ENCODE measurements at places on chromosomes 7 and 10.

DNA sequence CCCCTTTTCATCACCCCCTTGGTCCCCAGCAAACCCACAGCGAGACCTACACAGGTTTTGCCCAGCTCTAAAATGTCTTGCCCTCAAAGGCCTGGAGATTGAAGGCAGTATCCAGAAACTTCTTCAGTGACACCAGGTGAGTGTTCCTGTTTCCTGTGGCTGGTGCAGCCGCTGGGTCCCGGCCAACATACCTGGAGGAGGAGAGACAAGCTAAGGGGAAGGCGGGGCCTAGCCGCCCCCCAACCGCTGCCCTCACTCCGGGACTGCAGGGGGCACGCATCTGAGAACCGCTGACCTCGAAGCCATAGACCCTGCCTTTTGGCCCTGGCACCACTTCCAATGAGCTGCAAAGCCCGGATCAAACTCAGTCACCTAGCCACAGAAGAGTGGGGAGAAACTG lies 27.0 kb downstream of the OGDHL start:
- DNase-seq: no peak

DNA sequence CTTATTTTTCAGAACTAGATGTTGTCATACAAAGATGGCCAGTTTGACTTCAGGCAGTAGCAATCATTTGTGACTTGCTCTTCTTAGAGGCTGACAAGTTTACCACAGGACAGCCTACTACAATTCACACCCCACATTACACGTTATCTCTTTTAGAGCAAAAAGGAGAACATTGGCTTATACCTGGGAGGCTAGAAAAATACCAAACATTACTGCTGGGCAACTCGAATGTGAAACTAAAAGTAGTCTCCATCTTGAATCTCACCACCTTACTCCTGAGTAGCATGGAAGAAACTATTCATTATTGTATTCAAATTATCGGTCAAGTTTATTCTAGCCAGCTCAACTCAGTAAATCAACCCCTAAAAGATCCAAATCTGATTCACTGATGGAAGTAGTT lies 90.7 kb upstream of the TMEM26 start:
- no peak for DNase-seq

DNA sequence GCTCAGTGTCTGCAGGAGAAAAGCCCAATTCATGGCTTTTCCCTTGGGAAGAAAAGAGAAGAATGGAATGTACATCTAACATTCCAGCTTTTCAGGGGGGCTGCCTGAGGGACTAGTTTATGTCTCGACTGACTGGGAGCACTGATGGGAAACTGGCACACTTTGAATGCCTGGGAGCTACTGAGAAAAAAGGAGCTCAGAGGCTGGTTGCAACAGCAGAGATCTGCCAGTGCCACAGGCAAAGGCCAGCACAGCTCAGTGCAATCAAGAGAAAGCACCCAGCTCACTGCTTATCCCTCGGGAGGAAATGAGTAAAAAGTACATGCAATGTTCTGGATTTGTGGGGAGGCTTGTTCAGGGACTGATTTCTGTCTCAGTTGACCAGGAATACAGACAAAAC lies 226.2 kb downstream of the COBL start:
- no peak for DNase-seq

DNA sequence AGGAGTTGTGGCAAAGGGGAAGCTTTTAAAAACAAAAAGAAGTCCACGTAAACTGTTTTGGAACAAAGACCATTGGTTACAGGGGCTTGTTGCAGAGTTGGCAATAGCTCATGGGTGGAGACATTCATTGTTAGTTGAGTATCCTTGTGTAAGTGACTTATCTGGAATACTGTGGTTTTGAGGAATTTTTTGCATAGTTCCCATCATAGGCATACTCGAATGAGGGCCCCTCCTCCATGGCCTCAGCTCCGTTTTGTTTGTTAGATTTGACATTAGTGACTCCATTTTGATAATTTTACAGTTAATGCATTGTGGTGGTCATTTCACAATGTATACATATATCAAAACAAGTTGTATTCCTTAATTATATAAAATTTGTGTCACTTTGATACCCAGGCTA lies 12.8 kb upstream of the SMKR1 start:
- DNase-seq: no peak

- DNase-seq: no peak
Measured at GRCh38 chr7:158910254-158911053, 54.1 kb downstream of the DYNC2I1 start.

- no peak for DNase-seq
Measured at GRCh38 chr7:139362302-139362701, 2.6 kb downstream of the LUC7L2 start.

DNA sequence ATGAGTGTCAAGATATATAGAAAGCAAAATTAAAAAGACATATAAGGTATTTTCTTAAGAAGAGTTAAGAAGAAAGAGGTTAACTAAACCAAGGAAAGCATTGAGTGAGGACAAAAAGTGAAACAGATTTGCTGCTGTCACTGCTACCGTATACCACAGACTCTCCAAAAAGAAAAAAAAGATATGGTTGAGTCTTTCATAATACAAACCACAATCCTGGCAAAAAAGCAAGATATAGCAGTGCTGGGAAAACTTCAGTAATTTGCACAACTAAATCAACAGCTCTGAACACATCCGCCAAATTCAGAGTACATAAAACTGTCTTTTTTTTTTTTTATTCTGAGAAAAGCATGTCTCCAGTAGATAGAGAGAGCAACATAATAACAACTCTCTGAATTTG lies 114.7 kb downstream of the ETV1 start:
- DNase-seq: peak; percentile 48

GRCh38 chr7:67786021-67786420 lies 789.4 kb downstream of the TYW1 start:
- DNase-seq: no peak

- DNase-seq: no peak
Measured at GRCh38 chr7:81004098-81004497, 85.2 kb upstream of the SEMA3C start.

DNA sequence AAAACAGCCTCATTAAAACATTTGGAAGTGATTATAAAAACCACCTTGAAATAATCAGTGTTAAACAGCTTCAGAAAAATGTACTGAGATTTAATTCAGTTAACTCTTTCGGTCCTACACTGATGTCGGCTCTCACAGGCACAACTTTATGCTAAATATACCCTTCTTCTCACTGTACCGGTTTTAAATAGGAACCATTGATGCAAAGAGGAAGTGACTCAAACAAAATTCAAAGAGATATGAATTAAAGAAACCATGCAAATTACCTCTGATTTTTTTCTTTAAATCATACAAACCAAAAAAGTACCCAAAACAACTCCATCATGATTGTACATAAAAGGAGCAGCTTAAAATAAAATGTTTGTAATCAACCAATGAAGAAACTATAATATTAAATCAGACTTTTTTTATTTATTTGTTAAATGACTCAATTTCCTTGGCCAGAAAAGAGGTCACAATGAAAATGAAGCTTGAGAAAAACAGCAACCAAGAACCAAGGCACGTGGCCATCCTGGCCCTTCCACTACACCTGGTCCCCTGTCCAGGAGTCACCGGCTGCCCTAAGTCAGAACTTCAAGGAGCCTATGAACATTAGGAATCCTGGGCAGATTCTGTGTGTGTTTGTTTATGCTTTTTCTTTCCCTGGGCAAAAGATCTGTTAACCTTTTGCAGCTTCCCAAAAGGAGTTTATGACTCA lies 73.0 kb upstream of the CABCOCO1 start:
- DNase-seq: no peak

GRCh38 chr7:76316984-76317781 lies 14.7 kb downstream of the HSPB1 start:
- no peak for DNase-seq

DNA sequence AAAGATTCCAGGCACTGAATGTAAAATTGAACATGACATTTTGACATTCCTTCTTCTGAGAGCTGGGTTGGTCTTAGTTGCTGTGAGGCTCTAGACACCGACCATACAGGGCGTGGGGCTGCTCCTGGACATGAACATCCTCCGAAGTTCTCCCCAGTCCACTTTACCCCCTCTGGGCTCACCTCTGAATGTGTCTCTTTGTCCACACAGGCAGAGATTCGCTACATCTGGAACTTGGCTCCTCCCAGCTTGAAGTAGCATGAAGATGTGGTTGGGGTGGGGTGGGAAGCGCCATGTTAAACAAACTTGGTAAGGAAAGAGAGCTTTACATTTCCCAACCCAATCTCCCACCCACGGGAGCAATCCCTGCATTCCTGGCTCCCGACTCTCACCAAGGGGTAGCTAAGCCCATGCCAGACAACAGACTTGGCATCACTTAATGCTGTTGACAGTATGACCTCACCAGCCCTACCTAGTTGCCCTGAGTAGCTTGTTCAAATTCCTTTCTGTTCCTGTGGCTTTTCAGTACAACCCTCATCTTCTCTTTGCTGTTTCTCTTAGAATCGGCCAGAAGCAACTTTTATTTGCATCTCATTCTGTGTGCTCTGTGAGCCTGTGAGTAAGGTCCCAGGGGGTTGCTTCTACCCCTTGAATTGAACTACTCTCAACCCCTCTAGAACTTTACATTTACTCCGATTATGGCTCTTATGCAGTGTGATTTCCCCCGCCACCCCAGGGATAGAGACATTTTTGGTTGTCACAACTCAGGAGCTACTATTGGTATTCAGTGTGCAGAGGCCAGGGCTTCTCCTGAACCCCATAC lies 211.4 kb downstream of the SEC23IP start:
- DNase-seq: no peak

- DNase-seq: no peak
Measured at GRCh38 chr10:18437486-18437885, 213.9 kb downstream of the NSUN6 start.

- DNase-seq: no peak
Measured at GRCh38 chr10:44906486-44906885, 4.7 kb upstream of the TMEM72 start.

DNA sequence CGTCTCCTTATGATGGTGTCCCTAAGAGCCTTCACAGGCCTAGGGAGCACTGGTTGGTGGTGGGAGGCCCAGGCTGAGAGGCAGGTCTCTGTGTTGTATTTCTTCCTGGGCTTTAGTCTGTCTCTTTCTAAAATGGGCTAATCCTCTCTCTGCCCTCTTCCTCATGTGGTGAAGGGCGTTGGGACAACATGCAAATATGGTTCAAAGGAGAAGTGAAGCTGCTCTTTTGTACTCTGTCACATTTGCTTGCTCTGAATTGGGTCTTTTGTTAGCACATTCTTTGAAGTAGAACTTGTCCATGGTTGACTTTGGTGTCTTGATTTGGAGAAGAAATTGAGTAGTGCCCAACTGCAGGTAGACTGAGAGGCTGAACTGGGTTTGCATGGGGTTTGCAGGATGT lies 814 bp downstream of the HK1 start:
- peak; percentile 6 for DNase-seq

- DNase-seq: peak; percentile 30
Measured at GRCh38 chr10:74300666-74301065, 149.6 kb downstream of the ADK start.

- peak; percentile 76 for DNase-seq
Measured at GRCh38 chr10:113305871-113306270, 247.0 kb upstream of the HABP2 start.

GRCh38 chr7:139682136-139683013 lies 95.4 kb downstream of the HIPK2 start:
- no peak for DNase-seq

All from muscle of leg (tissue), 16 donors.